ENCODE measurements at places on chromosomes 11 and 22. TPM values are rescaled to one million over a fixed set of nuclear protein-coding genes. Genes with fewer than 3 reads are reported as not detected.

CHRM4 gene
- not detected for total RNA-seq

POTEH gene
- not detected for total RNA-seq

NXPE2 gene
- total RNA-seq: not detected

PKP3 gene
- total RNA-seq: 70.8 TPM

SERPINH1 gene
- total RNA-seq: 141 TPM

BDNF gene
- 6.8 TPM for total RNA-seq

GRK2 gene
- 86.1 TPM for total RNA-seq

GRIK4 gene
- total RNA-seq: 2.9 TPM

SYT12 gene
- 0.58 TPM for total RNA-seq

AIFM3 gene
- total RNA-seq: 8.3 TPM

CECR2 gene
- 0.89 TPM for total RNA-seq

C11orf91 gene
- total RNA-seq: 0.26 TPM

IGLL5 gene
- 1.5 TPM for total RNA-seq

DGCR6 gene
- 1.5 TPM for total RNA-seq

TIMM8B gene
- total RNA-seq: 47.9 TPM

SLC22A8 gene
- not detected for total RNA-seq

SCN2B gene
- 0.69 TPM for total RNA-seq

TSSK2 gene
- not detected for total RNA-seq

ZNF214 gene
- 4.1 TPM for total RNA-seq

UBE4A gene
- total RNA-seq: 38.0 TPM

MMP8 gene
- not detected for total RNA-seq

MAPK11 gene
- 16.7 TPM for total RNA-seq

GSTT2B gene
- 16.2 TPM for total RNA-seq

HEPN1 gene
- not detected for total RNA-seq

B3GAT1 gene
- 0.20 TPM for total RNA-seq

KMT2A gene
- total RNA-seq: 61.2 TPM

OR8A1 gene
- not detected for total RNA-seq

LRP4 gene
- 14.5 TPM for total RNA-seq

SCARF2 gene
- total RNA-seq: 17.6 TPM

POU2AF3 gene
- total RNA-seq: 14.0 TPM

KCTD14 gene
- 23.6 TPM for total RNA-seq

TMEM191B gene
- total RNA-seq: 3.4 TPM

SHANK2 gene
- total RNA-seq: 18.0 TPM

PRG3 gene
- total RNA-seq: not detected

THRSP gene
- total RNA-seq: not detected

Data from mucosa of gallbladder (tissue), 1 donor.